Lower lobe of right lung (tissue), 2 donors: ENCODE measurements at places on chromosomes 2 and 18. TPM values are rescaled to one million over a fixed set of nuclear protein-coding genes. Genes with fewer than 3 reads are reported as not detected.

DNA sequence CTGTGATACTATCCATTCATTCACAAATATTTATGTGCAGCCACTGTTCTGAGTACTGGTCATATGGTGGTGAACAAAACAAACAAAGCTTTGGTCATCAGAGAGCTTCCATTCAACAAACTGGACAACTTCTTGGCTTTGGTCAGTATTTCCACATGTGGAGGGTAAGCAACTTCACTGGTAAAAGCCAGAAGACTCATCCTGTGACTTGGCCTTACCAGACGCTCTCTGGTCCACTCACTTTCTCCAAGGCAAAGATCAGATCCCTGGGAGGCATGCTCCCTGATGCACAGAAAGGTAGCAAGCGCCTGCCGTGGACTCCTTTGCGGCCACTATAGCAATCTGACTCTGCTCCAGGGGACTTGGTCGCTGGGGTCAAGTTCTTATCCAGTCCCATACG, 179.5 kb downstream of the EN1 start:
- DNase-seq, result no peak

- DNase-seq, result peak; percentile 37
These were observed 12.3 kb downstream of the SNED1 start for GRCh38 chr2:241010531-241011295.

GRCh38 chr2:234587341-234588053, 90.6 kb upstream of the ARL4C start:
- no peak for DNase-seq

DNA sequence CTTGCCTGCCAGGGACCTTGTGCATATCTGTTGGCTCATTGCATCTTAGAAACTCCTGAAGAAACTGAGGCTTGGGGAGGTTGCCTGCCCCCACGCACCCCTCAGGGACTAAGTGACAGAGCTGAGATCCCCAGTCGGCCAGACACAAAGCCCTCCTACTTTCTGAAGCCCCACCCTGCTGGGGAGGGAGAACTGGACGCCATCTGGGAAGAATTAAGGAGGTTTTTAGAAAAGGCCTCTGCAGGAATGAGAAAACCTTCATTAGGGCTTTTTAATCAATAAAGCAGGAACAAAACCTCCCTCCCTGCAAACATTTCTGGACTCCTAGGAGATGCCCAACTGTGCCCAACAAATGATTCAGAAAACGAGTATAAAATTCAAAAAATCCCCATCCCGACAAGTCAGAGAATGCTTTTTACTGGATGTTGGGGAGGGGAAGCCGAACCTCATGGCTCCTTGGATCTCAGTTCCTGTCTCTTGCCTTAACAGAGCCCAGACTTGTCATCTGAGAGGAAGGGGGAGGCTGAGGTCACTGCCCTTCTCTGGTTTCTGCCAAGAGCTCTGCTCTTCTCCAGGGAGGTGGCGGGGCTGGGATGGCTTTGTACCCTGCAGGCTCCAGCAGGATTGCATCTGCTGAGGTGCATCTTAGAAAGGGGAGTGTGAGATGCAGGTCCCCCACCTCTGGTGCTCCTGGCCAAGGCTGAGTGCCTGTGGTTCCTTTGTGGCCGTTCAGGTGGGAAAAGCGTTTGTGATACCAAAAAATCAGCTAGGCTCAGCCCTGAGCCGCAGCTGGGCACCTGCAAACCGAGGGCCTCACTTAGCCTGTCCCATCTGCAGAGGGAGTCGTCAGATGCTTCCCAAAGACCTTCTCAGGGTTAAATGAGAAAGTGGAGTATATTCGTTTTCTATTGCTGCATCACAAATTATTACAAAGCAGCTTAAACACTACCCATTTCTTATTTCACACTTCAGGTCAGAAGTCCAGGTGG, 142.4 kb downstream of the ZFP36L2 start:
- no peak for DNase-seq

DNA sequence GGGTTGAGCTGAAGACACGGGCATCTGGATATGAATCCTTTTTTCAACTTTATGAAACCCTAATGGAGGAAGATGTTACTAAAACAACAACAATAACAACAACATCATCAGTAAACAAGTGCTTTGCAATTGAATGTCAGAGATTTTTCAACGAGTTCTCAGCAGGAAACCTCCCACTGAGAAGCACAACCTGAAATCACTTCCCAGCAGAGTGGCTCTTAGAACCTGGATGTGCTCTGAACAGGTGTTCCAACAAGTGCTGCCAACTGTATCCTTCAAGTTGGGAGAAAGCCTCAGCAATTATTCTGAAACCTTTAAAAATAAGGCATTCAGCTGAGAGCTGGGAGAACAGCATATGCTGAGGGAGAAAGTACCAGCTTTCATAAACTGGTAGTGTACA, 1622.7 kb upstream of the CELF4 start:
- DNase-seq, result no peak

GRCh38 chr2:126719833-126720351, 63.9 kb downstream of the GYPC start:
- DNase-seq, result no peak

The LMAN2L gene
- total RNA-seq, result 20.9 TPM

DNA sequence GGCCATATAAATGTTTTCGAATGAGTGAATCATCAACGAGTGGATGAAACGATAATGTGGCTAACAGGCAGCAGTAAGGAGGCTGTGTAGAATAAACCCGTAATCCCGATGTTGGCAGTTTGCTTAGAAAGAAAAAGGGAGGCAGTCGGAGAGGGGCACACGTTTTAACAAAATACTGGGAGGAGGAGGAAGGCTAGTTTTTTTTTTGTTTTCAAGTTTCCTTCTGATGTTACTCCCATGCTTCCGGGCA, 476 bp upstream of the MSH2 start:
- no peak for DNase-seq

- DNase-seq, result no peak
These were observed 88.7 kb upstream of the CXCR4 start for GRCh38 chr2:136206613-136207012.

DNA sequence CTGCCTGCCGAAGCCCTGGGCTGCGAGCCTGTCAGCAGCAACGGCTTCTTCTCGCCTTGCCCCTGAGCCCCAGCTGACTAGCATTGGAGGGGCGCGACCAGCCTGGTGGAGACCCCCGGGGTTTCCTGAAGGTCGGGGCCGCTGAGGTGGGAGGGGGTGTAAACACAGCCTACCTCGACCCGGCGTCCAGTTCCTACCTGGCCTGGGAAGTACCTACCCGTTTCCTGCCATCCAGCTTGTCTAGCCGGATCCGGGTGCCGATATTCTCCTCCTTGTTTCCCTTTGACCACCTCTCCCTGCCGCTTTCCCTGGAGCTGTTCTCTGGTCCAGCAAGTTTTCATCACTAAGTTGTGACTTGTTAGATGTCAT, 511 bp downstream of the MOB4 start:
- no peak for DNase-seq

GRCh38 chr2:222888716-222889115, 27.9 kb downstream of the ACSL3 start:
- no peak for DNase-seq

GRCh38 chr18:78861706-78862105, 117.9 kb upstream of the SALL3 start:
- no peak for DNase-seq

- DNase-seq, result peak; percentile 90
These were observed at the start of gene SLC25A12 for GRCh38 chr2:171893824-171894611. TSS of gene SLC25A12 (minus strand) at chr2:171894244. CDS start at chr2:171894214, 30 bp downstream.

The STAT4 gene
- total RNA-seq, result 5.8 TPM

GRCh38 chr2:227394401-227394800, 6.7 kb upstream of the SCYGR1 start:
- no peak for DNase-seq

DNA sequence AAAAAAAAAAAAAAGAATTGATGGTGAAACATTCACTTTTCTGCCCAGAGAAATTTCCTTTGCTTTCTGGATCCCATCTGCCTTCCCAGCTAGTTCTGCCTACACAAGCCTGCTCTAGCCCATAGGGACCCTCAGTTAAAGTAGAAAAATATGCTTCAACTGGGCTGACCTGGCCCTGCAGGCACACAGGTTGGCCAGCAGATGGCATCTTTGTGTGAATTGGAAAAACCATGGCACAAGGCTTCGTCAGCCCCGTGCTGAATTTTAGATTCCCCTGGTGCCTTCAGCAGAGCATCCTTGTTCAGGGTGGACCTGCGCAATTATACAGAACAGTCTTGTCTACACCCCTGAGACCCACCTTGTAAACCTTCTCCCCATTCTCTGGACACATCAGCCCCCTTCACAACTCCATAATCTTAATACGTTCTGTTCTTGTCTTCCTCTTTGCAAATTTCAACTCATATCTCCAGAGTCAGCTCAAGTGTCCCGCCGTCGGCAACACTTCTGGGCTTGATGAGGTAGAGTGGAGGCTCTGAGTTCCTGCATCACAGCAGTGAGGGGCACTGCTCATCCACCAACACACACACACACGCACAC, 114.5 kb downstream of the INSIG2 start:
- DNase-seq, result peak; percentile 53

DNA sequence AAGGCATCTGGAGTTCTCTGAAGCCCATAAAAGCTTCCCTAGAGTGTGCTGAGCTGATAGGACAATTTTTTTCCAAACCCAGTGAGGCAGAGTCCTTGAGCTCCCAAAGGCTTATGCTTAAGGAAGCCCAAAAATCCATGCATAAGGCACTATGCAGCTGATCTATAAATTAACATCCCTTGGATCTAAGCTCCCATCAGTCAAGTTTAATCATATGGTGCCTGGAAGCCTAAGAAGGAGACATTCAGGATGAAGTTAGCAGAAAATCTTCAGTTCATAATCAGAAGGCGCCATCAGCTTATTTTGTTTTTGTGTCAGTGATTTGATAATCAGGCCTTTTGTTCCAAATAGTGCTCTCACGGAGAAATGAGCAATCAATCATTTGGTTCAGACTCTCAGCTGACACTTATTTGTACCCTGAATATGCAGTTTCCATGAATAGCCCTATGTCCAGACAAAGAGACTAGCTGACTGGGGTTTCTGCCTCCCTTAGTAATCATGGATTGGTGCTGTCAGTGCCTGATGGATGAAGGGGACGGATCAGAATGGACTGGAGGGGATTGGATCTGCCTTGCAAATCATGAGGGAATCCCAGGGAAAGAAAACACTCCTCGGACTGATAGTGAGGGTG, 464.8 kb upstream of the RGPD4 start:
- DNase-seq, result no peak
